ENCODE measurements at places on chromosomes 4 and X. TPM values are rescaled to one million over a fixed set of nuclear protein-coding genes. Genes with fewer than 3 reads are reported as not detected.

SLC34A2 gene
- not detected for total RNA-seq

ARR3 gene
- total RNA-seq, result not detected

DUSP9 gene
- not detected for total RNA-seq

STARD8 gene
- 0.86 TPM for total RNA-seq

FHDC1 gene
- total RNA-seq, result 0.26 TPM

DTHD1 gene
- 5.4 TPM for total RNA-seq

MSX1 gene
- not detected for total RNA-seq

REPS2 gene
- 0.31 TPM for total RNA-seq

PRDM8 gene
- 8.2 TPM for total RNA-seq

MTNR1A gene
- not detected for total RNA-seq

BEX1 gene
- total RNA-seq, result not detected

MAGEC2 gene
- total RNA-seq, result not detected

PAGE2 gene
- total RNA-seq, result not detected

PALLD gene
- 2.0 TPM for total RNA-seq

SAGE1 gene
- not detected for total RNA-seq

GPAT3 gene
- total RNA-seq, result 3.4 TPM

LUZP4 gene
- total RNA-seq, result not detected

All from activated naive CD8-positive, alpha-beta T cell treated with anti-CD3 and anti-CD28 coated beads, Interleukin-2, amount 10 ng/mL, durations not matched to agents 7 days and 5 days (primary cell).